ENCODE measurements at places on chromosomes 12 and 14.
A peak's percentile ranks its signal among the peaks of the same experiment; 100 is the strongest.

DNA sequence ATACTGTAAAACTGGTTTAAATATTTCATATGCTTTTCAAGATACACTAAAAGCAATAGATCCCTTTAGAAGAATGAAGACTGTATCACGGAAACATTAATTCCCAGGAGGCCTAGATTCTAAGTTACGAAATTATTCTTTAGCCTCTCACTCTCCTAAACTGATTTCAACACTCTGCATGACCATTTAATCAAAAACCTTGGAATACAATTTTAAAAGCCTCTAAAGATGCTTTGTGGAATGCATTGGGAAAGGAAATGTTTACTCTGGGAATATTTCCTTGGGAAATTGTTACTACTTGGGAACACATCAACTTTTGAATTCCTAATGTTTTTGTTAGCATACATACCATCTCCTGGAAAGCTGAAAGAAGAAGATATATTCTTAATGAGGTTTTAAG, 255.7 kb upstream of the FAR2 start:
- DNase-seq = no peak

- no peak for DNase-seq
Observed at GRCh38 chr14:98958048-98958631, 313.9 kb downstream of the BCL11B start.

DNA sequence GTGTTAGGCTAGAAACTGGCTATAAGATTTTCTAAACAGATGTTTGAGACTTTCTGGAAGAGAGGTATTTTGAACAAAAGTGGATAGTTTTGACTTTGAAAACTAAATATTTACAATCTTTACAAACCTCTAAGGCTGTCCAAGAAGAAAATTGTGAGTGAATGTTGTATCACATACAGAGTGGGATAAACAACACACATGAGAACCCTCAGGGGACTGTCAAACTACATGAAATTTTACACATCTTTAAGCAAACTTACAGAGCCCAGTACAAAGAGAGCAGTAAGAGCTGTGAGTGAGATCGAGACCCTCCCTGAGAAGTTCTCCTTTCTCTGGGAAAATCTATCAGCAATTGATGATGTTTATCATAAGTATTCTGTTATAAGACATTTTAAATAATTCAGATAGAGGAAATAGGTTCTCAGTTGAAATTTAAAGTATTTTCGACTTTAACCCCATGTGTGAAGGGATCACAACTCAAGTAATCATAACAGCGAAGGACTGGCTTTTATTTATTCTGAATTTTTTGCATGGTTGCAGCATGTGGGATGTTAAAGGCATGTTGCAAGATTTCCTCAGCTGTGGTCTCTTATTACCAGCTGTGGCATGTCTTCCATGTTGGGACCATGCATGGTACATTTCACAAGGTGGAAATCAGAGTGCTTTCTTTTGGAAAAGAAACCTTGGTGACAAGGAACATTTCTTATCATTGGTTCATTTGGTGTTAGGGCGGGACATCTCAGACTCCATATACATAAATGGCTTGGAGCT, 264.0 kb upstream of the PRICKLE1 start:
- DNase-seq = no peak

- DNase-seq = peak; percentile 23
Observed at GRCh38 chr14:95697764-95698163, 11.5 kb downstream of the TCL1B start.

DNA sequence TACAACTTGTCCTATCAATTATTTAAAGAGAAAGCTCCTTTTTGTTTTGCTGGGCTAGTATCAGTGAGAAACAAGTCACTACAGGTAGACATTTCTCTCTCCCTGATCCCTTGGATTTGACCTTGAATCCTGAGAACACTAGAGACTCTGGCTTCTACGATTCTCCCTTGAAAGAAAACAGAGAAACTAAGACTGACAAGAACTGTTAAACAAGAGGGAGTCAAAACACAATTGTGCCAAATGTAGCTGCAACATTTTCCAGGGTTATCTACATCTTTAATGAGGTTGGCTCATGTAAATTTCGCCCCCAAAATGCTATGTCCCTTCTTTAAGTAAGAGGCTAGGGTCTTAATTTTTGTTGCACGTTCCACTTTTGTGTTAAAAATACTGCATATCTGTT, 62.4 kb downstream of the SLC38A1 start:
- no peak for DNase-seq

DNA sequence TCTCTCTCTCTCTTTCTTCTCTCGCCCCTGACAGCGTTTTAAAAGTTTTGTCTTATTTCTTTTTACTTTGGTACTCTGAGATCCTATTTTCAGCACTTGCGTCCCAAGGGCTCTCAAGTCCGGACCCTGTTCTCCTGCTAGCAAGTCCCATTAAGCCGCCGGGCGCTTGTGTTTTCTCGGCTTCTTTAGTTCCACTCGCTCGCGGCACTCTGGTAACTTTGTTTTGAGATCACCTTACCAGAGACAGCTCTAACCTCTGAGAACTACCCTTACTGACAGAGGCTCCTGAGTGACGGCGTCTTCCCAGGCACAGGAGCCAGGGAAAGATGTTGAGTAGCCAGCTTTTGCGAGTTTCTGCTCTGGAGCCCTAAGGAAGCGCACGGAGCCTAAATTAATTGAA, 2.7 kb upstream of the MYF5 start:
- DNase-seq = no peak

DNA sequence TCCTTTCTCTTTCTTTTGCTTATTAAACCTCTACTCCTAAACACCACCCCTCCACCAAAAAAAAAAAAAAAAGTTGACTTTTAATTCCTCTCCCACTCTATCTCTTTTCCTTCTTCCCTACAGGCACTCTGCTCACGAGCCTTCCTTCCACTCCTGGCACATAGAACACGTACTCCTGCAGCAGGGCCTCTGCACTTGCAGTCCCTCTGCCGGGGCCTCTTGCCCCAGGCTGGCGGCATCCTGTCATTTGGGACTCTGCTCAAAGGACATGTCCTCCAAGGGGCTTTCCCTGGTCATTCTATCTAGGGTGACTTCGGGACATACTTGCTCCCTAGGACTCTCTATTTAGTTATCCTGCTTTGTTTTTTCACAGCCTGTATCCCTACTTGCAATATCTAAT, 7.7 kb downstream of the FOS start:
- no peak for DNase-seq

DNA sequence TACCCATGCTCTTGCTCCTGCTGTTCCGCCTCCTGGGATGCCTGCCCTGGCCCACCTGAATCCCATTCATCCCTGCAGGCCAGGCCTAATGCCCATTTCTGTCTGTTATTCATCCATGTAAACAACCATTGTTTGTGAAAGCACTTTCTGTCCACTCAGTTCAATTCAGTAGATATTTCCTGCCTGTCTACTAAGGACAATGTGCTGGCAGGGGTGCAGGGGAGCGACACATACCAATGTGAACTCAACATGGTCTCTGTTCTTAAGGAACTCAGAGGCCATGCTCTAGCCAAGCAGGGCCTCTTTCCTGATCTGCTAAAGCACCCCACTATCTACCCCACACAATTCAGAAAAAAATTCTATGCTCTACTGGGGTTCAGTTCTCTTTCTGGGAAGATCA, 88.5 kb upstream of the ZFP36L1 start:
- DNase-seq = no peak

DNA sequence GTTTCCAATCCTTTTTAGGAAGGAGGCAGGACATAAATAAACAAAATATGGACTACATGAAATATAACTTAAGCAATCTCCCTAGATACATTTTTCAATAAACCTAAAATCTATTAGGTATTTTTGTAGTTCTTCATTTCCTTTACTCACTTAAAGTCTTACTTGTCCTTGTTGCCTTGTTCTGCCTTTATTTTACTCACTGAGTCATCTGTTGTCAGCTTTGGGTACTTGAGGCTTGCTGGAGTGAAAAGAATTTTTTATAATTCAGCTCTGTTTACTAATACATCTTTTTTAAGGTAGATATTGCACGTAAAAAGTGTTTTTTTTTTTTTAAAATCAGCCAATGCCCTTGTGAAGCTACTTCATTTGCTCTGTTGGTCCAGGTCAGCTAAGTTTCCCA, 216.2 kb downstream of the PELI2 start:
- no peak for DNase-seq

- no peak for DNase-seq
Observed at GRCh38 chr12:78331181-78331580, 500.5 kb downstream of the NAV3 start.

GRCh38 chr14:59225281-59225680, 36.8 kb downstream of the DAAM1 start:
- DNase-seq = no peak

- peak; percentile 51 for DNase-seq
Observed at GRCh38 chr12:117189725-117190209, 503 bp downstream of the FBXO21 start.

DNA sequence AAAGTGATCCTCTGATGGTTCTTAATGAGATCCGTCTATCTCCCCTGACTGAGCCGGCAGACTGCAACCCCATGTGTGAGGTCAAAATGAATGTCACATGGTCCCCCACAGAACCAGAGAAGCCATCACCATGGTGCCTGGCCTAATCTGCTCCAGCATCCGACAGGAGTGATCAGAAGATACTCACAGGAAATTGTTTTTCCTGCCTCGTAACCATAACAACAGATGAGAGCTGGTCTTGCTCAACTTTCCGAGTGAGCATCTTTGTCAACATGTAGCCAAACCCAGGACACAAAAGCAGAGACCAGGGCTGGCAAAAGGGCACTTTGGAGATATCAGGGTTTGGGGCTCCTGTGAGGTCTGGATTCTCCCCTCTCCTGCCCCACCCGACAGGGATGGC, 72.1 kb upstream of the C14orf180 start:
- no peak for DNase-seq

DNA sequence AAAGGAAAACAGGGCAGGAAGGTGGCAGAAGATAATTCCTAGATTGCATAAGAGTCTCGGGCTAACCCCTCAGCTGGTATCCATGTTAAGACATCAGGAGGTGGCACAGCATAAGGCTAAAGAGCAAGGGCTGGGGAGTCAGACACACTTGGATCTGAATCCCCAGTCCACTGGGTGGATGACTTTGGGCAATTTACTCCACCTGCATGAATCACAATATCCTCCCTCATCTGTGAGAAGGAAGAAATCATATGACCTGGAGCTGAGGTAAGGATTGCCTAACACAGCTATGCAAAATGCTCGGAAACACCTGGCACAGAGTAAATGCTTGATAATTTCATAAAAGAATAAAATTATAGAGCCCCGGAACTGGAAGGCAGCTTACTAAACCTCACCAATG, 217.9 kb downstream of the PIK3C2G start:
- no peak for DNase-seq

DNA sequence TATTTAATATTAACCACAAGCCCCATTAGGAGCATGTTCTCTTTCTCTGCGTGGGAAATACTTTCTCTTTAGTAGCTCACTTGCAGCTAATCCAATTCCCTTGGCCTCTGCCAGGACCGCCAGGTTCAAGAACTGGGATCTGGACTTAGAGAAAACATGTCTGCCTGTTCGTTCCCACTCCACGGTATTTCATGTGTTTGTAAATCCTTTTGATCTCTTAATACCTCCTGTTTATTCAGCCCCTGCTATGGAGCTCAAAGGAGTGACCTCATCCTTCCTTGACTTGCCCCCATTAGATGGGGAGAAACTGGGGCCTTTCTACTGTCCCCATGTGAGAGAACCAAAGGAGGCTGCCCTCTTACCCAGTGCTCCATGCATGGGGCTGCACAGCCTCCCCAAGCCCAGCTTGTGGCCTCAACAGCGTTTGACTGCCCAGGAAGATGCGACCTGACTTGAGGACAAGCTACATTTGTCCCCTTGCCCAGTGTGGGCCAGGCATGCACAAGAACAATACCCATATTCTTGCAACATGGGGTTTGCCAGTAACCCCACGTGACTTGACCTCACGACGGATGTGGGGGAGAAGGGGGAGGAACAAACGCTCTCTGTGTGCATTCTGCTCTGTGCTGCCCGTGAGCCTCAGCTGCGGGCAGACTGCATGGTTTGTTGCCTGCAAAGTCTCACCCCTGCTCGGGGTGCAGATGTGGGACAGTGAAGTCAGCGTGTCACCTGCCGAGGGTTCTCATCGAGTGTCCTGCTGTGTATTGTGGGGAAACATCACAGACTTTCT, 30.3 kb downstream of the CD9 start:
- DNase-seq = no peak

DNA sequence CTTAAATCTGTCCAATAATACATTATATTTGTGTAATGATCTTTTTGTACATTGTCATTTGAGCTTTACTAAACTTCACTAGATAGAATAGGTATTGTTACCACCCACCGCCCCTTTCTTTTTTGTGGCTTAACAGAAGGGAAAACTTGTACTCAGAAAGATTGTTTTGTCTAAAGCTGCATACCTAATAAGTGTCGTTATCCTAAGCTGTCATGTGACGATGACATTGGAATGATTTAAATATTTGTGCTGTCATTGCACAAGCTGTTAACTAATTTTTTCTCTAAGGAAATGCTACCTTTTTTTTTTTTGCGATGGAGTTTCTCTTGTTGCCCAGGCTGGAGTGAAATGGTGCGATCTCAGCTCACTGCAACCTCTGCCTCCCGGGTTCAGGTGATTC, 3.6 kb downstream of the DIP2B start:
- no peak for DNase-seq

GRCh38 chr12:15244341-15244740, 23.1 kb upstream of the RERG start:
- no peak for DNase-seq

- no peak for DNase-seq
Observed at GRCh38 chr12:14410841-14411569, 45.5 kb downstream of the ATF7IP start.

- DNase-seq = peak; percentile 59
Observed at GRCh38 chr12:67472539-67472938, 176.0 kb upstream of the DYRK2 start.

DNA sequence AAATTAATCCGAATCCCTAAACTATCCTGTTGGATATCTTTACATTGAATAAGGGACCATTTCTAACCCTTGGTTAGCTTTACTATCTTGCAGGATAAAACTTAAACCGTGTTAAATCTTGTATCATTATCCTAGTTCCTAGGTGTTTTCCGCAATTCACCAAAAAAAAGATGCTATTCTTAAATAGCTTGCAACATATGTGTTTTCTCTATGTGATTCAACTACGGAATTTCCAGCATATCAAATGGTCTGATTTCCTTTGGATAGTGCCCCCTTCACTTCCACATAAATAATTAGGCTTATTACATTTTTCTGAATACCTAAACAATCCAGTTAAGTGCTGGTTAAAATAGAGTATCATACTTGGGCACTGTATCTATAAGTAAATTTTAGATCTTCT, 130.3 kb downstream of the ITPR2 start:
- DNase-seq = no peak

GRCh38 chr12:82862876-82863649, 176.4 kb downstream of the TMTC2 start:
- DNase-seq = no peak

- peak; percentile 70 for DNase-seq
Observed at GRCh38 chr14:55446127-55446736, 5.8 kb upstream of the TBPL2 start.

DNA sequence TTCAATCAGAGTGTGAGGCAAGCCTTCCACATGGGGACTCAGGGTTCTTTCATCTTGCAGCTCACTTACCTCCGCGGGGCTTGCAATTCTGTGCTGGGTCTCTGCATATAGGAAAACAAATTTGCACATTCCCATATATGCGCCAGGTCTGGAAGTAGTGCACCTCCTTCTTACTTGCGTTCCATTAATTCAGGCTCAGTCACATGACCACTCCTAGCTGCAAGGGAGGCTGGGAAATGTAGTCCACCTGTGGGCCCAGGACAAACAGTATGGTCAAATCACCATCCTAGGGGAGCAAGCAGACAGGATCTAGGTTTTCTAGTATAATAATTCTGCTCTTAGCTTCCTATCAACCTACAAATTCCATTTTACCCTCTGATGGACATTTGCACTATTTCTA, 160.4 kb downstream of the AACS start:
- DNase-seq = no peak

GRCh38 chr12:84910549-84911241, 1.9 kb downstream of the SLC6A15 start:
- no peak for DNase-seq
